ENCODE measurements at places on chromosomes 7 and 10.

DNA sequence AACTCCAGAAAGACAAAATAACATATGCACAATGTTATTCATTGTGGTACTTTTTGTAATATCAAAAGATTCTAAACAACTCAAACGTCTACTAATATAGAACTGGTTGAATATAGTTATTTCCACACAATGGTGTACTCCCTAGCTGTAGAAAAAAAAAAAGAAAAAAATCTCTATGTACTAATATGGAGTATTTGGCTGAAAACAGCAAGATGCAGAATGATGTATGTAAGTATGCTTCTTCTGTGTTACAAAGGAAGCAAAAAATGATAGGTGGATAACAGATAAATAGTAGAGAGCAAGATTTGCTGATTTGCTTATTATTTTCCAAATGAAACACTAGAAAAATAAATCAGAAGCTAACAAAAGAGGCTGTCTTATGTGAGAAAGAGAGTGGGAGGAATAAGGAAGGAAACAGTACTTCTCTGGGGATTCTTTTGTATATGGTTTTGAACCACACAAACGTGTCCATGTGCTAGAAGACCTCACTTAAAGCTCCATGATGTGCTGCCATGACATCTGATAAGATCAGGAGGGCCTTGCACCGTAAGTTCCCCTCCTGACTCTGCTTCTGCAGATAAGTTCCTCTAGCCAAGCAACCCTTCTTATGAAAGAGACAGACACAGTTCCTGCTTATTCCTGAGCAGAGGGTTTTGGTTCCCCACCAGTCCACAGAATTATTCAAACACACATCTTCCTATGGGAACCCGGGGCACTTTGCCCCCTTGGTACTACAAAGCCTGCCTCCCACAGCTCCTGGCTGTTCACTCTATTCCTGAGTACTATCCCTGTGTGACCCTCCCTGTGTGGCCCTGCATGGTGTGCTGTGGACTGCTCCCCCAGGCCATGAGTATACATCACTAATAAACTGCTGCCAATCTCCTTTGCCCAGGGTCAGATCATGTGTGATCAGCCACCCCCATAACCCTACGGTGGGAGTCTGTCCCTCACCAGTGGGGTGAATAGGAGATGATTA is 159.1 kb downstream of the CCDC71L start:
- DNase-seq: no peak

GRCh38 chr10:89490596-89491335 is 44.6 kb downstream of the SLC16A12 start:
- no peak for DNase-seq

DNA sequence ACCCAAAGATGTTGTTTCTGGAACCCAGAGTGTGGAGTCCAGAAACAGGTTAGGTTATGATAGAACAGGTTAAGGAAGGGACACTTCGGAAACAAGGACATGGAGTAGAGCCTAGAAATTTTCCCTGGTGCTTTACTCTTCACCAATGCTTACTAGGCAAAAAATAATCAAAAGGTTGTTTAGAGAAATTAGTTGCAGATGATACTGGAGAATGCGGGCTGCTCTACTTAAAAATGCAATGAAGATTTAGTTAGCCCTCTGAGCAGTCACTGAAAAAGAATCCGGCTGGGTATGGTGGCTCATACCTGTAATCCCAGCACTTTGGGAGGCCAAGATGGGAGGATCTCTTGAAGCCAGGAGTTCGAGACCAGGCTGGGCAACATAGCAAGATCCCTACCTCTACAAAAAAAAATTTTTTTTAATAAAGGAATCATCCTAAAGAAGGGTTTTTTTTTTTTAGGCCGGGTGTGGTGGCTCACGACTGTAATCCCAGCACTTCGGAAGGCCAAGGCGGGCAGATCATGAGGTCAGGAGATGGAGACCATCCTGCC is 3.3 kb upstream of the UBE2H start:
- DNase-seq: no peak

DNA sequence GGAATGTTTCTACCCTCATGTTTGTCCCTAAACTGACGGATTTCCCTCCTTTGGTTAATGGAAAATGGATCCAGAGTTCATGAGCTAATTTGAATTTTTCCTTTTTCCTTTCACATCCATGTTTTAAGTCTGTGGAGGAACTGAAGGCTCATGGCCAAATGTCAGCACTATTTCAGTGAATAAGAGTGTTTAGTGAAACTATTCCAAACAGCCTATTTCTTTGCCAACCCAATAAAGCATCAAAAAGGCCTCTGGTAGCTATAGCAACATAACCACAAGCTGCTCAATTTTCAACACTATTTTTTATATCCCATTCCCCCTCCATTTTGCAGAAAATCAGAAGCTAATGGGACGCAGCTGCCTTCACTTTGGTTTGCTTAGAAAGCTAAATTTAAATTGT is 1454.1 kb downstream of the GATA3 start:
- no peak for DNase-seq

DNA sequence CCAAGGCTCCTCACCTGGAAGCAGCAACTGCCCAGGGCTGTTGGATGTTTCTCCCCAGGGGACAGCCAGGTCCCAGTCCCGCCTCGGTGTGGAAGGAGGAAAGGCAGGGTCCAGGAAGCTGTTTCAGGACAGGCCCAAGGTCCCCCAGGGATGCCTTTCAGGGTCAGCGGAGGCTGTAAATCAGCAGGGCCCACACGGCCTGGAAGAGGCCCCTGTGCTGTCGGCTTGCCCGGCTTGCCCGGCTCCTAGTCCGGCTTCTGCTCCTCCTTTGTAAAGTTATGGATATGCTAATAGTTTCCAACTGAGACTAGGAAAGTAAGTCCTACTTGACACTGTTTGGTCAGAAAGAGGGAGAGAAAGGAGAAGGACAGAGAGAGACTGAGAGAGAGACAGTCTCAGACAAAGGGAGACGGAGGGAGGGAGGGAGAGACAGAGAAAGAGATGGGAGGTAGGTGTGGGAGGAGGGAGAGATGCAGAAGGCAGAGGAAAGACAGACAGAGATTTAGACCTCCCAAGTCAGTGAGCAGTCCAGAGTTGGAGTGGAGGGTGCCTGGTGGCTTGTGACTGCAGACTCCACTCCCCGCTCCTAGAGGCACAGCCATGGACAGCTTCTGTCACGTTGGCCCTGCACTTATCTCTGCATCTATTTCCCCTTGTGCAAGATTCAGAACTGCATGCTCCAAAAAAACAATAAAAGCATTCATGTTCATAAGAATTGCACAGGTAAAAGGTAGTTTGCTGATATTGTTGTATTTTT is 10.5 kb downstream of the IKZF1 start:
- no peak for DNase-seq

GRCh38 chr10:15658069-15658702 is 61.5 kb downstream of the ITGA8 start:
- no peak for DNase-seq

GRCh38 chr7:65974191-65974801 is 7.7 kb downstream of the GUSB start:
- no peak for DNase-seq

DNA sequence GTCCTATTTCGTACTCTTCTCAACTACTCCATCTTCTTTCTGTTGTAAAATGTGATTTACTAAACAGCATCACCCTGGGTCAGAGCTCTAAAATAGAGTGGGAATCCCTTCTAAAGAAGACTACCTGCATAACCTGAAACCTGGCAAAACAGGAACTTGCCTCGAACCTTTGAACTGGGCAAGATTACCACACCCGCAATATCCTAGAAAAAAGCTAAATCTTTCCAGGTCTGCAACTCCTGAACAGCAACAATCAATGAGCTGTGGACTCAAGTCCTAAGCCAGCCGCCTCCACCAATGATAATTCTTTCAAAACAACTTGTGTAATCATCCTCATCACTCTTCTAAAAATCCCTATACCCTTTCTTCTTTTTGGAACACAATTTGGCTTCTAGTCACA is 824.2 kb upstream of the COBL start:
- DNase-seq: no peak

Measured in stimulated activated CD8-positive, alpha-beta memory T cell treated with anti-CD3 and anti-CD28 coated beads, Interleukin-7, amount 100 ng/mL, for 1 hour (primary cell).